ENCODE measurements at places on chromosomes 3 and 15.

DNA sequence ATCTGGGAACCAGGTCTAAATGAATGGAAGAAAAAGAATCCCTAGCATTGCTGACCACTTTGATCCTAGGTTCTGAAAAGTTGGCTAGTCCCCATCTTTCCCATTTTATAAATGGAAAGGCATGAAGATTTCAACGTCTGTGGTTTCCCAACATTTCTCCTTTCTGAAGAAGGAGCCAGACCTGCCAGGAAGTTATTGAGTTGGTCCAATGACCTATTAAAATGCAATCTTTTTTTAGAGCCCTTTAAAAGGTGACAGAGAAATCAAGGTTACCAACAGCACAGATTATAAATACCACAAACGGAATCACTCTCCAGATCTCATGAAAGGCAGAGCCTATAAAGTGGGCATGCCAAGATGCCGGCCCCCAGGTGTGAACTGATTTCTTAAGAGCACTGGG lies 505.6 kb upstream of the THBS1 start:
- DNase-seq = no peak

- DNase-seq = no peak
Measured at GRCh38 chr15:48415036-48415886, 84.0 kb downstream of the DUT start.

- no peak for DNase-seq
Measured at GRCh38 chr3:194671511-194671899, 486 bp downstream of the LSG1 start.

- no peak for DNase-seq
Measured at GRCh38 chr3:131807822-131808221, 227.0 kb downstream of the CPNE4 start.

DNA sequence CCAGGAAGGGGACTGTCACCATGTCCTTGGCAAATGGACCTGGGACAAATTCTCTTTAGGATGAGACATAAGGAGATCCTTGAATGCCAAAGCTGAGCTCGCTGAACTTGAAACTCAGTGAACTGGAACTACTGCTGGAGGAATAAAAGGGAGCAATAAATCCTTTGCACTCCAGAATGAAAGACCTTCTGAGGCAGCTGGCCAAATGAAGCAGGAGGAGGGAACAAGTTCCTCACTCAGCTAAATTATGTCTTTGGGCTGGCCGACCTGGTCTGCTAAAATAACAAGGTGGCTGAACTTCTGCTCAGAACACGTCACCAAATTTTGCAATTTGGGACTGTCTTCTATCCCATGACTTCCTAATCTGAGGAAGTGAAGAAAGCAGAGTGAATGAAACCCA lies 314.7 kb downstream of the LPP start:
- DNase-seq = no peak

DNA sequence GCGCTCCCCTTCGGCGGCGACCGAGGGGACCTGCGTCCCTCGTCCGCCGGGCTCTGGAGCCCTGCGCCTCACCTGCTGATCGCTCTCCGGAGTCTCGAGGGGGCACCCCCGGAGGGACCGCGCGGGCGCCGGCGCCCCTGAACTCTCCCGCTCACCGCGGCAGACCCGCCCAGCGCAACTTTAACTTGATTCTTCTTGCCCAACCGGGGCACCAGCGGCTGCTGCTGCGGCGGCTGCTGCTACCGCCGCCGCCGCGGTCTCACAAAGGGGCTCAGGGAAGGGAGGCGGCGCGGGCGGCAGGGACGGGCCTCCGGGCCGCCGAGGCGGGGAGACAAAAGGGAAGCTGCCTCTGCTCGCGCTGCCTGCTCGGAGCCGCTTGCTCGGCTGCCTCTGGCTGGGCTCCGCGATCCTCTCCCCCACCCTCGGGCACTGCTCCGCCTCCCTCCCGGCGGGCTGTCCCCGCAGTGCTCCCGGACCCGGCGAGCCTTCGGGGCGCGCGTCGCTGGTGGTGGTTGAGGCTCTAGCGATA lies at the start of gene PPM1L:
TSS of gene PPM1L (plus strand) at position 456 of the 529 bp plus-strand sequence.
- DNase-seq = no peak

GRCh38 chr3:53320697-53321096 lies 26.6 kb downstream of the DCP1A start:
- no peak for DNase-seq

DNA sequence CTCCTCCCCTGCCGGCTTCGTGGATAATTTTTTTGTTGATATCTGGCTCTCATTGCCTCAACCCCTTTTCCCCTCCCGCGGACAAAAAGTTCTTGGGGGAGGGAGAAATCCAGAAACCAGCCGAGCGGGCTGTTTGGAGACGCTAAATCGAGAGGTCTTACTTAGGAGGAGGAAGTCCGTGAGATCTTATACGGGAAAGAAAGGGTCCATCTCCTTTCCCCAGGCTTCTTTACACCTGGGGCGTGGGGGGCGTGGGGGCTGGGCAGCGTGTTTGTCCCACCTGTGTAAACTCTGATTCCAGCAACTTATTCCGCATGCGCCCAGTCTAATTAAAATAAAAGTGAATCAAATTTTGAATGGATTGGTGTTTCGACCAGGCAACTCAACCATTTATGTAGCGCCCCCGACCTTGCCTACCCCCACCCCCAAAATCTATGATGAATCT lies 364 bp upstream of the CADPS start:
- no peak for DNase-seq

- DNase-seq = no peak
Measured at GRCh38 chr15:77526595-77527163, 106.0 kb downstream of the HMG20A start.

- no peak for DNase-seq
Measured at GRCh38 chr15:56964182-56964581, 45.7 kb downstream of the TCF12 start.

GRCh38 chr15:52109559-52110451 lies 2.8 kb downstream of the BCL2L10 start:
- DNase-seq = no peak

DNA sequence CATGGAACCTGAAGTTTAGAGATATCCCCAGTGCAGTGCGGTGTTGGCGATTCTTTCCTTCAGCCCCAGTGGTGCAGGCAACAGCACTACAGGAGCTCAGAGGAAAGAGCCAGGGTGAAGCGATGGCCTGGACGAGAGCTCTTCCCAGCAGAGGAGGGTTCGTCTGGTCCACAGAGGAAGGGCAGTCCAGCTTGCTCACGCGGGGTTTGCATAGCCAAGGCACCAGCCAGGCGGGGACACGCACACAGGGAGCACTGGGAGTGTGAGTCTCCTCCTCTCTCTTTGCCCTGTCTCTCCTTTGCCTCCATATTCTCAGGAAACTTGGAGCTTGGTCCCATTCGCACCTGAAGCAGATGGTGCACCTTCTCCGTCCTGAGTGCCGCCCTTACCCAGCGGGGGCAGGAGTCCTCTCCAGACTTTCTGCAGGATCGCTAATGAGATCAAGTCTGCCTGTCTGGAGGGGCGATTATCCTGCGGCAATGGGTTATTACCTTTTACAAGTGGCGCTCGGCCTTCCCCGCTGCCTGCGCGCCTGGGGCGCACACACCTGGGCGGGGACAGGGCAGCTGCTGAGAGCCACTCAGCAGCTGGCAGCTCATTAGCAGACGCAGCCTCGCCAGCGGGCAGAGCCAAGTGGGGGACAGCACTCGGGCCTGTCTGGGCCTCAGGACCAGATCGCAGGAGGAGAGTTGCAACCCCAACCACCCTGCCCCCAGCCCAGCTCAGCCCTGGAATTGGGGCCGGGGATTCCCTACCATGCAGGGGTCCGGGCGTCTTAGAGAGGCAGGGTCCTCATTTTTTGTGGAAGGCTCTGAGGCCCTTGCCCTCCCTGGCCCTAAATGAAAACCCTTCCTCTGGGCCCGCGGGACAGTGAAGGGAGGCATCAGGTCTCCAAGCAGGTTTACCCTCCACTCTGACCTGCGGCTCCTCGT lies 119.0 kb upstream of the MEF2A start:
- DNase-seq = no peak

DNA sequence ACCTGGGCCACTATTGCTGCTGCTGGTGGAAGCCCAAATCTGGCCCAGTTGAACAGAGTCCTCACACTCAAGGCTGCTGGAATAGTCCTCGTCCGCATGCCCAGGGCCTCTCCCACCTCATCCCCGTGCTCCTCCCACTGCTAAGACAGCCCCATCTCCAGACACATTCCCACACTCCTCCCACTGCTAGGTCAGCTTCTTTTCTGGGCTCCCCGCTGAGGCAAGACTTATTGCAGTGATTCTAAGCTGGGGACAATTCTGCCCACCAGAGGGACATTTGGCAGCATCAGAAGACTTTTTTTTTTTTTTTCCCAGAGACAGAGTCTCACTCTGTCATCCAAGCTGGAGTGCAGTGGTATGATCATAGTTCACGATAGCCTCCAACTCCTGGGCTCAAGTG lies 35.1 kb downstream of the POC1A start:
- DNase-seq = peak; percentile 9

GRCh38 chr15:89187986-89188514 lies 33.3 kb downstream of the RLBP1 start:
- no peak for DNase-seq

DNA sequence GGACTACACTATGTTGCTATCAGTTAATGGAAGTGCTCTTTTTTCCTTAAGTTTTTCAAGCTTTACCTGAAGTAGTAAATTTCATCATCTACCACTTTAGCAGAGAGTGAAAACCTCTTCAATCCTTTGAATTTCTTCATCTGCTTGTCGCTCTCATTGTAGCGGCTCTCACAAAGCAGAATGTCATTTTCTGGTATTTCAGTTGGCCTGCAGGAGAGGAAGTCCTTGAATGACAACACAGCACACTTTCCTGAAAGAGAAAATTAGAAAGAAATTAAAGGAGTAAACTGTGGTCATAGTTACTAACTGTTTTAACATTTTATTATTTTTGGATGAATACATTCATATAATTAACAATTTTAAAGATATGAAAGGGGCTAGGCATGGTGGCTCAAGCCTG lies 27.6 kb downstream of the UQCC5 start:
- DNase-seq = no peak

GRCh38 chr3:43793648-43794372 lies 103.1 kb downstream of the ABHD5 start:
- DNase-seq = no peak

DNA sequence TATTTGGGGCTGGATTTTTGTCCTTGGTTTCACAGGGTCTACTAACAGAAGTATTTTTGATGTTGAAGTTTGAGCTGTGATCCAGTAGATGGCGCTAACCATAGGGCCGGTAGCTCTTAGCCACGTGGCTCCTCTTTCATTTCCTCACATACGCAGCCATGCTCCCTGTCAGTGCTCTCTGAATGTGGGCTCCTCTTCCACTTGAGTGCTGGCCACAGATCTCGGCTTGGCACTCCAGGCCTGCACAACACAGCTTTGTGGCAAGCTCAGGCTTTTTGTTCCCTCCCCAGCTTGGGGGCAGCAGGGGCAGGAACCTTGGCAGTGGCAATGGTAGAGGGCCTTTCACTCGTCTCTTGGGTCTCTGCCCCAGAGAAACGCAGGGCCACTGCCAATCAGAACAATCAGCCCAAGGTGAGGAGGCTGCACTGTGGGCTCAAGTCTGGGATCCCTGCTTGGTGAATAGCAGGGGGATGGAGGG lies 18.6 kb upstream of the DNAAF4 start:
- no peak for DNase-seq

DNA sequence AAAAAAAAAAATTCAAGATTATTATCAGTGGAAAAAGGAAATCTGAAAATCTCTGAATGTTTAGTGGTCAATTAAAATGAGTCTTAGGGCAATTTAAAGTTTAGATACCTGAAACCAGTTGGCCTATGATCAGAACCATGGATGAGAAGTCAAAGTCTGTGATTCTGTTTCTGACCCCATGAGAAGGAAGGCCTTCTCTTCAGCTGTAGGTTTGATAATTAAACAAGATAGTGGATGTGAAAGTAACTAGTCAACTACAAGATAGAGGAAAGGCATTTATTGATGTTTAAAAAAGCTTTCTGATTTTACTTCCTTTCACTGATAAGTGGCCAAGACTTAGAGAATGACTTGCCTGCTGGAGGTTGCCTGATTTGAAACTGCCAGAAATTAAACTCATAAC lies 8.7 kb downstream of the PLS1 start:
- no peak for DNase-seq

DNA sequence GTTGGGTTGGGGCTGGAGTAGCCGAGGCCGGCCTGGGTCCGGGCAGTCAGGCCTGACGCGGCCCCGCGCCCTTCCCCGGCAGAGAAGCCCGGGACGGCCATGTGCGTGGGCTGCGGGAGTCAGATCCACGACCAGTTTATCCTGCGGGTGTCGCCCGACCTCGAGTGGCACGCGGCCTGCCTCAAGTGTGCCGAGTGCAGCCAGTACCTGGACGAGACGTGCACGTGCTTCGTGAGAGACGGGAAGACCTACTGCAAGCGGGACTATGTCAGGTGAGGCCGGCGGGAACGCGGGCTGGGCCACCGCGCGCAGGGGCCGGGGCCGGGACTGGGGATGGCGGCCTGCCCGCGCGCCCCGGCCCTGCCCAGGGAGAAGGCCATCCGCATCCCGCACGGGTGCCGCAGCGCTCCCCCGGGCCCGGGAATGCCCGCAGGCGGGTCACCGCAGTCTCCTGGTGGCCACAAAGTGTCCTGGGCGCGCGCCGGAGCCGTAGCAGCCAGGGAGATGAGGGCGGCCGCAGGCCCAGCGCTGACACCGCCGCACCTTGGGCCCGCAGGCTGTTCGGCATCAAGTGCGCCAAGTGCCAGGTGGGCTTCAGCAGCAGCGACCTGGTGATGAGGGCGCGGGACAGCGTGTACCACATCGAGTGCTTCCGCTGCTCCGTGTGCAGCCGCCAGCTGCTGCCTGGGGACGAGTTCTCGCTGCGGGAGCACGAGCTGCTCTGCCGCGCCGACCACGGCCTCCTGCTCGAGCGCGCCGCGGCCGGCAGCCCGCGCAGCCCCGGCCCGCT lies 1.3 kb downstream of the ISL2 start:
- no peak for DNase-seq

GRCh38 chr3:150062492-150062891 lies 91.8 kb upstream of the PFN2 start:
- no peak for DNase-seq

DNA sequence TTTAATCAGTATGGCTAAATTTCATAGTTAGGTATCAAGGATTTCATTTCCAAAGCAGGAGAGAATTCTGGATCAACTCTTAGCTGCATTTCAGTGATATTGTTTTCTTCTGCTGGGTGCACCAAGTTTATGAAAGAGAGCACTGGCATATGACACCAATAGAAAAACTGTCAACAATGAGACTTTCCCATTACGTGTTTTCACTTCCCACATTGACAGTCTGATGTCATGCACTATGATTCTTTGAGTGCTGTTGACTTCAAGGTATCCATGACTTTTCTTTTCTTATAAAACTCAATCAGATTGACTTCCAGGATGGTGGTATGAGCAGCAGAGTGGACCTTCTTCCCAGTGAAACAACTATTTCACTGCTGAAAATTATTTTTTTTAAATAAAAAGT lies 476.1 kb downstream of the EDEM1 start:
- no peak for DNase-seq

DNA sequence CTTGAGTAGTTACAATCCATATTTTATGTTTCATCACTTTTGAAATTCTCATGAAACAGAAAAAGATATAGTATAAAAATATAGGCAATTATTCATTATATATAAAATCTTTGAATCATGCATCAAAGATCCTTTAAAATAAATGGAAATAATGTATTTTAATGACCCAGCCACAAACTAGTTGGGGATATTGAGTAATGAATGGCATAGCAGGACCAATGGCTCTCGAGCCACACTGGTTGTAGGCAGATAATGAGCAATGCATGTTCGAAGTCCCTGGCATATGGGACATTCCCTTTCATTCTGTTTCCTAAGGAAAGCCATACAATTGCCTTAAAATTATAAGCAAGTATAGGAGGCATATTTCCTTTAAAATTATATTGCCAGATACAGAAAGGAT lies 107.4 kb upstream of the IL12A start:
- no peak for DNase-seq

GRCh38 chr15:83612226-83612625 lies 41.7 kb upstream of the ADAMTSL3 start:
- no peak for DNase-seq
